ENCODE measurements at places on chromosomes 6 and 20.
A peak's percentile ranks its signal among the peaks of the same experiment; 100 is the strongest.

DNA sequence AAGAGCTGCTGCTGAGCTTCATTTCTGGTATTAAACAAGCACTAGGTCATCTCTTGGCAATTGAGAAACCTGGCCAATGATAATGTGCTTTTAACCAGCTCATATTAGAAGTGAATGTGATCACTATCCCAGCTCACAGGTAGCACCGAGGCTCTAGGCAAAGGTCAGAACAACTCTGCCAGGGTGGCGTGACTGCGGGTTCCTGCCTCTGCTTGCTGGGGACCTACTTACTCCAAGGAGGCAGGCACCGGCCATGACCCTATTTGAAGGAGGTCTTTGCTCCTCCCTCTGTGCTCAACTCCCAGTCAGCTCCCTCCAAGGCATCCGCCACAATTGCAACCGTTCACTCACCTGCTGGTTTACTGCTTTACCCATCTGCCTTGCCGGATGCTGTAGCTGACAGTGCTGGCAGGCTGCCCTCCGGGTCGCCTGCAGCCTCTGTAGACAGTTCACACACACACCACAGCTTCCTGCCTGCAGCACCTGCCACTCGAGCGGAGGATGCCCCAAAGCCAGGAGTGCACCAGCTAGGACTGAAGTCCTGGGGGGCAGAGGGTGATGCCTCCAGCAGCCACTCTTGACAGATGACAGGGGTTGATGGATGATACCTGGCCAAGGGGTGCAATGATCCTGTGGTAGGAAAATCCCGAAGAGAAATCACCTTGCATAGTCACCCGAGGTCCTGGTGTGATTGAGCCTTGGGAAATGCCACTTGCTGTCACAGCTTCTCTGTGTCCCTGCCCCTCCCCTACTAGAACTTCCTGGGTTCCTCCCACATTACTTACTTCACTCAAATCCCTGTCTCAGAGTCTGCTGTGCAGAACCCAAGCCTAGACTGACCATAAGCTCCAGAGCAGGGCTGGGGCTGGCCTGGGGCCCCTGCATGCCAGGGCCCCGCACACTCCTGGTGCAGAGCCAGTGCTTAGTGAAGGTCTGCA, 8.8 kb upstream of the VSX1 start:
- peak; percentile 44 for DNase-seq

DNA sequence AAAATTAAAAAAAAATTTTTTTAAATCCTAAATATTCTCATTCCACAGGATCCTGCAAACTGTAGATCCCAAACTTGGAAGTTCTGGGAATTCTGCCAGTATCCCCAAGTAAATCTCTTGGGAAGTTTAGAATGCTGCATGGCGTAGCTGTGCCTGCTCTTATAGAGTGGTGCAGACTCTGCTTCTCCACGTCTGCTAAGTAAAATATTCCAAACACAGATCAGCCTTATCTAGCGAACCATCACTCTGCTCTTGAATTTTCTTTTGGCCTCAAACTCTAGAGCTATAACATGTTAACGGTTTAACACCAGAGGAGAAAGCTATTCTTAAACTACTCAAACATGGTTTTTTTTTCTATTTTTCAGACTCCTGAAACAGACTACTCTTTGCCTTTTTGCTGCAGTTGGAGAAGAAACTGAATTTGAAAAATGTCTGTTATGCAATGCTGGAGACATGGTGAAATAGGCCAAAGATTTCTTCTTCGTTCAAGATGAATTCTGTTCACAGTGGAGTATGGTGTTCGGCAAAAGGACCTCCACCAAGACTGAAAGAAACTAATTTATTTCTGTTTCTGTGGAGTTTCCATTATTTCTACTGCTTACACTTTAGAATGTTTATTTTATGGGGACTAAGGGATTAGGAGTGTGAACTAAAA, 138.5 kb upstream of the AKAP12 start:
- DNase-seq = no peak

- no peak for DNase-seq
Measured at GRCh38 chr6:163123098-163123497, 291.4 kb upstream of the QKI start.

DNA sequence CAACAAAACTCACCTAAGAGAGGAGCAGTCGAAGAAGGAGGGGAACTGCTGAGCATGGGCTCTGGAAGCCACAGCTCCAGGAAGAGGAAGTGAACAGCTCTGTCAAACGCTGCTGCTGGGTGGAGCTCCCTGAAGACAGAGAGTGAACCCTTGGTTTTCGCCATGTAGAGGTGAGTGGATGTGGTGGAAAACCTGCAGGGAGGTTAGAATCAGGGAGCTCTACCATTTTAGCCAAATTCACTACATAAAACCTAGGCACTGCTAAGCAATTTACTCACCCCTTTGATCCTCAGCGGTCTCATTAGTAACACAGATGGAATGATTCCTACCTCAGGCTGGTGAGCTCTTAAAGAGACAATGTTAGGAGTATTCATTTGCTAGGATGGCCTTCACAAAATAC, 19.4 kb upstream of the TFAP2A start:
- no peak for DNase-seq

DNA sequence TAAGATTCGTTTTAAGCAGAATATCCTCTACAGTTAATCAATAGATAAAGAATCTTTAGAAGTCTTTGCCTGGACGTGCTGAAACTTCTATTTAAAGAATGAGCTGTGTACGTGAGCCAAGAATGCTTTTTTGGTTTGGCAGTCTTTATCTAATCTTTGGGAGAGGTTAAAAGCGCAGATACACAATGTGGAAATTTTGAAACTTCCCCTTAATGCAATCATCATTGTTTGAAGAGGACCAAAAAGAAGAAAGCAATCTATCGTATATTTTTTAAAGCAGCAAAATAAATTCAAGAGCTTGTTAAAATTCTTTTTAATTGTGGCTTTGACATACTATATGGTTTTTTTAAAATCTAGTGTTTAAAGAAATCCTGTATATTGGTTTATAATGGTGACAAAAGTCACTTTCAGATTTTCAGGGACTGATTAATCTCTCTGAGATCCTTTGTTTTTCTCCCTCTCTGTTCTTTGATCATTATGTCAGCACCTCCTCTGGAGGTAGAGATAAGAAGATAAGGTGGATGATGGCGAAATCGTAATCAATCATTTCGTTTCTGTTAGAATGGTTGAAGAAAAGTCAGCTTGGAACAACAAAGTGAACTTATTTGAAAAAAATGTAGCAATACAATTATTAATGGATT, 92.1 kb upstream of the FAM184A start:
- no peak for DNase-seq

- DNase-seq = peak; percentile 23
Measured at GRCh38 chr6:160534050-160534696, 129.9 kb downstream of the LPA start.

Measured in stimulated activated CD8-positive, alpha-beta memory T cell treated with anti-CD3 and anti-CD28 coated beads, Interleukin-12 subunit alpha, Interleukin-12 subunit beta, amount 100 ng/mL, for 4 hours (primary cell).